ENCODE measurements at places on chromosomes 6 and 20.

DNA sequence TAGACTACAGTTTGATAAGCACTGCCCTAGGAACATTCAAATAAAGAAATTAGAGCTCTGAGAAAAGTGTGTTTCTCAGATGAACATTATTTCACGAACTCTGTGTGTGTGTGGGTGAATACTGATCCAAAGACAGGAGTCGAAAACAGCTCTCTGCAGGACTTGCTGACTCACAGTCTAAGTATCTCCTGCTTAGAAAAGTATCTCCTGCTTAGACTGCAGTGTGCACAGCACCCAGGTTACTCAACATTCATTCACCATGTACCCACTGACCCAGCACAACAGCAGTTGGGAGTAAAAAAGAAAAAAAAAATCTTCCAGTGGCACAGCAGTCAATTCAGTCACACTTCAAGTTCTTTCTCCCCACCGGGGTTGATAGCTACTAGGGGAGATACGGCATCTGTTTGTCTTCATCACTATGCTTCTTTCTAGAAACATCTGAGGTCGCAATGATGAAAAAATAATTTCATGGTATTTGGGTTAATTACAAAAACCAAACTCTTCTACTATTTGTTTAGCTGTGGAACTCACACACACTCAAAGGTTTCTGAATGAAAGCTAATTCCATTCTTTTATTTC is 48.0 kb downstream of the GCLC start:
- DNase-seq, result no peak

GRCh38 chr20:52524861-52525260 is 333.3 kb upstream of the ZFP64 start:
- no peak for DNase-seq

- DNase-seq, result no peak
These were observed 92.9 kb downstream of the SPTLC3 start for GRCh38 chr20:13101706-13102105.

GRCh38 chr6:138999949-139000725 is 12.1 kb upstream of the REPS1 start:
- no peak for DNase-seq

DNA sequence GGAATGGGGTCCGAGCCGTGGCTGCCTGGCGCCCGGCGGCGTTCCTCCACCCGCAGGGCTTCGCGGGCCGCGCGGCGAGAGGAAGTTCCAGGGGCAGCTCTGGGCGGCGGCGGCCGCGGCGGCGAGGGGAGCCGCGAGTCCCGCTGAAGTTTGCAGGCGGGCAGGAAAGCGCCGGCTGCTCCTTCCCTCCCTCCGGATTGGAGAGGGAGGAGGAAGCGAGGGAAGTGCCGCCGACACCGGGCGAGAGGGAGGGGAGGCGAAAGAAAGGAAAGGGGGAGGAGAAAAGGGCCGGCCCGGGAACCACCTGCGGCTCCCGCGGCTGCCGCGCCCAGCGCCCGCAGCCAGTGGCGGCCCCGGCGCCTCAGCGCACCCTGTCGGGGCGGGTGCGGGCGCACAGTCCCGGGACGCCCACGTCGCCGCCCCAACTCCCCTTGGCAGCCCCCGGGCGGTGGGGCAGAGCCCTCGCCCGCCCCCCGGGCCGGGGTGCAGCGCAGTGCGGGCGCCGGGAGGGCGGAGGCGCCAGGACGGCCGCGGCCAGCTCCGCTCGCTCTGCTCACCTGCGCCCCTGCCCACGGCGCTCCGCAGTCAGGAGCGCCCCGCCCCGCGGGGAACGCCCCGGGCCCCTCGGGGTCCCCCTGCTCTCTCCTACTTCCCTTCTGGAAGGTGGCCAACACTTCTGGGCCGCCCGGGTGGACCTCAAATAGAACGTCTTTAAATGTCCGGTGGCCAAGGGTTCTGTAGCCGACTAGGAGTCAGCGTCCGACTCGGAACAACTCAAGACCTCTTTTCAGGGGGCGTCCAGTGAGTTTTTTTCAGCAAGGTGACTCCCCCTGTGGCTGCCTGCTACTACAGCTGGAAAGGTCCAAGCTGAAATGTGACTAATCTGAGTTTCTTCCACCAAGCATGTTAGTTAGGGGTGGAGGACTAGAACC is 80.3 kb upstream of the CCDC28A start:
- peak; percentile 24 for DNase-seq

DNA sequence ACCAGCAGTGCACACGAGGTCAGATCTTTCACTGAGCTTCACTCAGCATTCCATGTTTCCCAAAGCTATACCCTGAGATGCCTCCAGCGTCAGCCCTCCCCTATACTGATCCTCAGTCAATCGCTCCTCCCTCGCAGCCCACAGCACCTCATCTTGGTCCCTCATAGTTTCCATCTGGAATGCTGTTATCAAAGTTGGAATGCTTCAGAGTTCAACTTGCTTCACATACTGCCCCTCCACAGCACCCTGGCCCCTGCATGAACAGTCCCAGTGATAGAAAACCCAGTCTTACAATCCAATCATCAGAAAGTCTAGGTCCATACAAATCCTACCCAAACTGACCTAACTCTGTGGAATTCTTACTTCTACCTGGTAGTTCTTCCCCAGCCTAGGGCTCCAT is 20.0 kb downstream of the SPAG4 start:
- no peak for DNase-seq

All from stimulated activated CD4-positive, alpha-beta T cell treated with anti-CD3 and anti-CD28 coated beads, Interleukin-2, amount 100 ng/mL, for 24 hours (primary cell).